ENCODE measurements at places on chromosomes 2 and 18. TPM values are rescaled to one million over a fixed set of nuclear protein-coding genes. Genes with fewer than 3 reads are reported as not detected.

Gene HOXD11
- not detected for total RNA-seq

Gene DSG1
- total RNA-seq: not detected

Gene GALR1
- total RNA-seq: not detected

Gene SLC16A14
- 1.0 TPM for total RNA-seq

Gene FABP1
- not detected for total RNA-seq

Gene C18orf63
- not detected for total RNA-seq

Gene FOSL2
- total RNA-seq: 31.5 TPM

Gene CD8B2
- not detected for total RNA-seq

Gene AAK1
- total RNA-seq: 19.0 TPM

Gene NEMP2
- 5.9 TPM for total RNA-seq

Gene SCG2
- total RNA-seq: 3.0 TPM

Gene POTEC
- total RNA-seq: not detected

Gene RBKS
- total RNA-seq: 0.89 TPM

Gene NDC80
- total RNA-seq: 33.0 TPM

Gene POTEI
- not detected for total RNA-seq

Gene TUBB8B
- not detected for total RNA-seq

Gene KIAA2012
- not detected for total RNA-seq

Gene GREB1L
- total RNA-seq: 0.30 TPM

Gene RAB6C
- not detected for total RNA-seq

Gene RGPD4
- total RNA-seq: not detected

Gene FBXO36
- 4.2 TPM for total RNA-seq

Gene ZEB2
- total RNA-seq: 18.9 TPM

Gene MRPL53
- 45.5 TPM for total RNA-seq

Gene TRPM8
- not detected for total RNA-seq

Gene CCDC178
- not detected for total RNA-seq

Gene SAG
- not detected for total RNA-seq

Gene PSD4
- 8.4 TPM for total RNA-seq

Gene IMPA2
- 14.1 TPM for total RNA-seq

Gene ZBTB7C
- not detected for total RNA-seq

Gene RTP5
- total RNA-seq: not detected

Gene VIL1
- not detected for total RNA-seq

Gene CHN1
- total RNA-seq: 54.6 TPM

Gene GPR55
- not detected for total RNA-seq

Gene GPR45
- total RNA-seq: not detected

Gene GPD2
- 48.5 TPM for total RNA-seq

Gene KCNS3
- 2.7 TPM for total RNA-seq

Gene REG3G
- total RNA-seq: not detected

Gene PMS1
- total RNA-seq: 11.6 TPM

Gene LYG2
- total RNA-seq: not detected

Gene FIGN
- 0.74 TPM for total RNA-seq

Gene LAMA1
- total RNA-seq: 6.2 TPM

Gene TEKT4
- not detected for total RNA-seq

Gene BBS5
- total RNA-seq: 4.6 TPM

Gene FHL2
- 185 TPM for total RNA-seq

Gene XRCC5
- 233 TPM for total RNA-seq

Gene IL1F10
- not detected for total RNA-seq

Gene EFR3B
- total RNA-seq: 0.50 TPM

Gene COL4A4
- 0.15 TPM for total RNA-seq

Gene PAX8
- 0.17 TPM for total RNA-seq

Gene AGFG1
- total RNA-seq: 44.9 TPM

Gene TMEM200C
- total RNA-seq: 1.5 TPM

Gene SERPINB2
- total RNA-seq: 5.2 TPM

Gene PXDN
- total RNA-seq: 153 TPM

Gene SP140L
- 4.9 TPM for total RNA-seq

Gene INHBB
- total RNA-seq: not detected

Gene SERPINB7
- total RNA-seq: 4.2 TPM

Gene AMER3
- total RNA-seq: not detected

Gene MYL12B
- 326 TPM for total RNA-seq

Data from bronchus fibroblast of lung (primary cell).